ELF-1 (cell line): ENCODE measurements at places on chromosomes 16 and 17.

GRCh38 chr16:77657016-77657415 lies 65.3 kb upstream of the NUDT7 start:
- peak; percentile 53 for DNase-seq

DNA sequence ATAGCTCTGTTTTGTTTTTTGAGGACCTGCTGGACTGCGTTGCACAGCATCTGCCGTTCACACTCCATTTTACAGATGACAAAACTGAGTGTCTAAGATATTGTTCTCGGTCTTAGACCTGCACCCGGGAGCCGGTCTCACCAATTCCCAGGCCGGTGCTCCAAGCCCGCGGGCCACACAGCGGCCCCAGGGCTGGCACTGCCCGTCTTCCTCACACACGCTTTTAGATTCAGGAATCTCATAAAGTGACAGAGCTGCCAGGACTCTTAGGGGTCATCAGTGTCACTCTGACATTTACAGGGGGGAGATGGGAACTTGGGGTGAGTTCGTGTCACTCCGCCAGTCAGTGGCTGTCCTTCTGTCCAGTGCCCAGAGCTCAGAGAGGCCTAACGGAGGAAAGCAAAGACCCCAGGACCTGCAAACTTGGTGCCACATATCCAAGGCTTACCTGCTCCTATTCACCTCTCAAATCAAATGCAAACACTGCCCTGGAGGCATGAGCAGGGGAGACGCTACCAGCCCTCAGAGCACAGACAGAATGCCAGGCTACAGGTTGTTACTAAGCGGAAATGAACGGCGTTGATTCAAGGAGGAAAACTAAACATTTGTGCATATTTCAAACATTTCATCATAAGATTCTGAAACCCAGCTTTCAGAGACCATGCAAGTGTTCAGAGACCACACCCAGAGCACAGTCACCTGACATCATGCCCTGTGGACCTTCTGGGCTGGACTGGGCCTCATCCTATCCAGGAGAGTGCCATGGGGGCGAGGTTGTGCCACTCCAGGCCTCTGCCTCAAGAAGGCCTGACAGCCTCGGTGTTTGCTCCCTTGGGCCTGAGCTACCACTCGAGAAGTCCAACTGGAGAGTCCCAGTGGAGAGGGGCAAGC lies 29.5 kb downstream of the TNFRSF13B start:
- DNase-seq, result no peak

DNA sequence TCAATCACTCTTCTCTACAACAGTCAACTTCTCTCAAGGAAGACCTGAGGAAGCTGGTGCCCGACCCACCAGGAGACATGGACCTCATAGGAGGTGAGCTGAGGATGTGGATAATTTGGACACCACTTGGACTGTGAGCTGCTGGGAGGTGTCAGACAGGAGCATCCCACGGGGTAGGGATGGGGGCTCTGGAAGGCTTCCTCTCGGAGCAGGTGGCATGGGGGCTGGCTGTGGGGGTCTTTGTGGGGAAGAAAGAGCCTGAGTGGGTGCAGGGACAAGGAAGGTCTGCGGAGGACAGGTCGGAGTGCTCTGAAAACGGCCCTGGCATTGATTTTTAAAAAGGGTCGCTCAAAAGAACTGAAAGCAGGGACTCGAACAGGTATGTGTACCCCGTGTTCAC lies 64.0 kb downstream of the TBC1D16 start:
- no peak for DNase-seq

- no peak for DNase-seq
Observed at GRCh38 chr17:48037838-48038323, 284 bp upstream of the COPZ2 start.

DNA sequence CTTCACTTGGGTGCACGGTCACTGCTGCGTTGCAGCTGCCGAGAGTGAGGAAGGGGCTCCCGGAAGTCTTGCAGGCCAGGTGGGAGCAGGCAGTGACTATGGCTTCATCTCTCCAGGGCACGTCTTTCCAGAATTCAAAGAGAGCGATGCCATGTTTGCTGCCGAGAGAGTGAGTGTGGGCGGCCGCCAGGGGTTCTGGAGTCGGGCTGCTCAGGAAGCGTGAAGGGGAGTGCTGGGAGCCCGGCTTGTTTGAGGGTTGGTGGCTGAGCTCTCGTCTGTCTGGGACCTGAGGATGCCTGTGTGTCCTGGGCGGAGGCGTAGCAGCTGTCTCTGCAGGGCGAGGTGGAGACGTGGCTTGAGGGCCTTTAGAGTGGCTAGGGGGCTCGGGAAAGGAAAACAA lies 6.3 kb downstream of the HGS start:
- DNase-seq, result no peak

- no peak for DNase-seq
Observed at GRCh38 chr16:67782567-67783352, 23.6 kb downstream of the RANBP10 start.

DNA sequence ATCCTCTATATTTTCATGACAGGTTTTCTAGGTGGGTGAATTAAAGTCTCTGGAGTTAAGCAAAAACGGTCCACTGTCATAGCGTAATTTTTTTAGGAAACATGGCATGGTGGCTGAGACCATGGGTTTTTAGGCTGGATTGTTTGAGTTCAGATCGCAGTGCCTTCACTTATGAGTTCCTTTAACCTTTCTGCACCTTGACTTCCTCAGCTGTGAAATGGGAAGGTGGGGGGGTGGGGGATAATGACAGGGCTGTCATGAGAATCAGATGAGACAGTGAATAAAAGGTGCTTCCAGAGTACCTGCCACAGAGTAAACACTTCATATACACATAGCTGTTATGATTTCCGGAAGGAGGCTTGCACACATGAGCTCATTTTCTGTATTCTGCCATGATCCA lies 11.8 kb downstream of the PRCD start:
- no peak for DNase-seq

DNA sequence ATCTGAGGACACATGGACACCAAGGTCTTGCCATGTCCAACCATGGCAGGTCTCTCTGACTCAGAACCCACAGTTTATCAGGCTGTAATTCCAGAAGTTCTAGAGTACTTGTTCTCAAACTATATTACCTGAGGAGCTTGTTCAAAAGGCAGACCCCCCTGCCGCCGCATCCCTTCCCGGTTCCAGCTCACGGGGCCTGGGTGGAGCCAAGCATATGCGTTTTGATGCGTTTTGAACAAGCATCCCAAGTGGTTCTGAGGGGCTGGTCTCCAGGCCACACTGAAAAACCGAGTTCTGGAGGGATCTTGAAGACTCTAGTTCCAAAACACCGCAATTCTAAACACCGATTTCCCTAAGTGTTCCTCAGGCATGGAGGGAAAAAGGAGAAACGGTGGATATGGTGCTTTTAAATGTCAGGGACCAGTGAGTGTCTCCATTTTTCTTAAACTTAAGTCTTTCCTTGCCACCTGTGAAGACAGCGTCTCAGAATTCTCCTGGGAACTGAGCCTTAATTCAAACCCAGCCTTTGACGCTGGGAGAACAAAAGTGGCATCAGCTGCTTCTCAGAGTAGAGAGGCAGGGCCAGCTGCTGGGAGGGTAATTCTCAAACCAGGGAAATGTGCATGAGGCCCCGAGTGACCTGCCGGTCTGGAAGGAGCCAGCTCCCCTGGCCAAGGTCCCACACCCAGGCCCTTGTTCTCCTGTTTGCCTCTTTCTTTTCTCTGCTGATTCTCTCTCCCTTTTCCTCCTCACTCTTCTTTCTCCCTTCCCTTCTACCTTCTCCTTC lies 84.4 kb upstream of the PLCG2 start:
- no peak for DNase-seq

GRCh38 chr16:74709441-74709877 lies 8.8 kb upstream of the MLKL start:
- DNase-seq, result peak; percentile 80

DNA sequence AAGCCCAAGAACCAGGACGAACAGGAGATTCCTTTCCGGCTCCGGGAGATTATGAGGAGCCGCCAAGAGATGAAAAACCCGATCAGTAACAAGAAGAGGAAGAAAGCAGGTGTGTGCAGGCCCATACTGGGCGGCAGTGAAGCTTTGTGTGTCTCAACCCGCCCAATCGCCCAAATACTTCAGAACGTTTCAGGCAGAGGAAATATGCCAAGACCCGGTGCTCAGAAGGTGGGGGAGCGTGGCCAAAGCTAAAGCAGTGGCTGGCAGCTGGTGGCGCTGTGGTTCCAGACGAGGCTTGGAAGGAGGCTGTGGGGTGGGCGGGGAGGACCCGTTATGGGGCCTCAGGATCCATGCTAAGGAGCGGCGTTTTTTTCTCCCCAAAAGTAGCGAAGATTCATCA lies 1.2 kb downstream of the CCDC137 start:
- DNase-seq, result peak; percentile 69

DNA sequence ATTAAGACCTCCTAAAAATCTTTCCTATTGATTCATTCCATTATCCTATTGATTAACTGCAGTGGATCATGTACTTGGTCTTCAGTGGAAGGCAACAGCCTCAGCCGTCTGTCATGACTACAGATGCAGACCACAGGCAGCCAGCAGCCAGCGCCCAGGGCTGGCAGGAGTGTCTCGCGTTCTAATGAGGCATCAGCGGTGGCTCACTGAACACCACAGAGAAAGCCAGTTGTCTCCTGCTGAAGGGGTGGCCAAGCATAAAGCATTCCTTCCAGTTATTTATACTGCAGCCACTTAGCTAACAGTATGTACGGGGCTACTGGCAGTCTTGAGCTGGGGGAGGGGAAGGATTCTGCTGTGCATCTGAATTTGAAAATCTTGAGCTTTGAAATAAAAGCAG lies 214.3 kb downstream of the IRX3 start:
- no peak for DNase-seq

DNA sequence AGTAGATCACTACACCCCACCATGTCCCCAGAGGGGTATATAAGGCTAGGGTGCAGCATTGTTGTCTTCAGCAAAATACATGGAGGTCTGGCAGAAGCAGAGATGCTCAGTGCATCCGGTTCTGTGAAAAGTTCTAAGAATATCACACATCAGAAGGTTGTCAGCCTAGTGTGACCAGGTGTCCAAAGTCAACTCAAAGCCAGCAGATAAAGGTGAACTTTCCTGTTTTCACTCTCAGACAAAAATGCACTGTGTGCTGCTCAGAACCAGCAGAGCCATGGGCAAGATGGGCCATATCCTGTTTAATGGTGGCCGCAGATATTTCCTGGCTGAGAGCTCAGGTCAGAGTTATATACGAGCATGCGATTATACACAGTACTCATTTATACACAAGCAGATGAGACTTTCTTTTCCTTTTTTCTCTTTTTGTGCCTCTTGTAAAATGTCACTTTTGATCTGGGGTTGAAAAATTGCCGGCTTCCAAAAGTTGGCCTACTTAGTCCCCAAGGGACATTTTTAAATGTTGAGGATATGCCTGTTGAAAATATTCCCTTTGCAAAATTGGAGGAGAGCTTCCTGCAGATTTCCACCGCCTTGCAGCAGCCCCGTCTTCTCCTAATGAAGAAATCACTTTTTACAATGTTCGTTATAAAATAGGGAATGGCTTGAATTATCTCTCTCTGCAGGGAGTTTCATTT lies 425.6 kb upstream of the SALL1 start:
- DNase-seq, result no peak

- DNase-seq, result no peak
Observed at GRCh38 chr17:35630530-35631148, 43.5 kb downstream of the AP2B1 start.

GRCh38 chr17:29003289-29003688 lies 2.5 kb downstream of the SEZ6 start:
- no peak for DNase-seq

DNA sequence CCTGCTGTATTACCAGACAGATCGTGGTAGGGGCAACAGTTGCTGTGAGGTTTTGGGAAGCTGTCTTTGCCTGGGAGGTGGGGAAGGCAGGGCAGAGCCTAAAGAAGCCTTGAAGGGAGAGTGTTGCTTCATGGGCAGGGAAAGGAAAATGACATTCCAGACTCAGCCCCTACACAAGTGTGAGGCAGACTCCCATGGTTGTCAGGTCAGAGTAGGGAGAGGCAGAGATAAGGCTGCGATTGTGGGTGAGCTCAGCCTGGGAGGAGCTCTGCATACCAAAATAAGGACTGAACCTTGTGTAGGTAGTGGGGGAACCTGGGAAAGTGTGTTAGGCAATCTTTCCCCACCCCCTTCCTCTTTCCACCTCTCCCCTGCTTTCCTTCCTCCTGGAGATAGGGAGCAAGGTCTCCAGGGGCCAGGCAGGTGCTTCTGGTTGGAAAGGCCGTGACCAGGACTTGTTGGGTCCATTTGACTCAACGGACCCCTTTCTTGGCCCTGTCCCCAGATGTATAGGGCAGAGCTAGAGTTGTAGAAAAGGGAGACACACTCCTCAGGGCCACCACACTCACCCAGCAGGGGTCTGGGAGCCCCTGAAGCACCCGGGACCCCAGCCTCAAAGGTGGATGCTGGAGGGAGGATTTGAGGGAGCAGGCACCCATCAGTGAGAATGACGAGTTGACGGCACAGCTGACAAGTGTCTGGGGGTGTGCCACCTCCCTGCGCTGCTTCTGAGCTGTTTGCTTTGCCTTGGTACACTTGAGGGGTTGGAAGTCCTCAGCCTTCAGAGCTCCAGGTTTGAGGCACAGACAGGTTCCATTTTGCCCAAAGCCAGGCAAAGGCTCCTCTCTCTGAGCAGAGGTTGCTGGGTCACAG lies 18.5 kb upstream of the TOB1 start:
- peak; percentile 75 for DNase-seq

DNA sequence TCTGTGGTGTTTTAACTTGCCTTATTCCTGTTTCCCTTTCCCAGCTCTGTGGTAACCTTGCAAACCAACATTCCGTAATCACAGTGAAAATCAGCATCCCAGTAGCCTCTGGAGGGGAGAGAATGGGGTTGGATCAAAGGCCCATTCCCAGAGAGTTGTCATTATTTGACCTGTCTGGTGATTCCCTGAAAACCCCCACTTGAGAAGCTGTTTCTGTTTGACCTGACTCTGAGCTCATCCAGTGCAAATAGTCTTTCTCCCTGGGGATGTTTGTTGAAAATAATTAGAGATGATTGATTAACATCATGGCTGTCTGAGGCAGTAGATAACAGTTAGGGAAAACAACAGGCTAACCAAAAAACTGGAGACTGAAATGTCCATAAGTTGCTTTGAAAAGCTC lies 3.0 kb downstream of the CACNG1 start:
- DNase-seq, result no peak

- no peak for DNase-seq
Observed at GRCh38 chr16:28210264-28210663, 1.5 kb downstream of the XPO6 start.

DNA sequence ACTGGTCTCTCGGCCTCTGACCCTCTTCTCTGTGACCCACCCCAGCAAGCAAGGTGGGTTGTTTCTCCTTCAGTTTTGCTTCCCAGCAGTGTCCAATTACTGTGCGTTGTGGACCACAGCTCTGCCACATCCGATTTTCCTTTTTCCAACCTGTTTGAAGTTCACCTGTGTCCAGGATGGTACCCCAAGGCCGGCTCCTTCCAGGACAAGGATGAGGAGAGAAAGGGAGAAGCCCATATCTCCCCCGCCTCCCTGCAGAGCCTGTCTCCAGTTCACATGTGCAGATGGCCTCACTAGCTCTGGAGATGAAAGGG lies 13.5 kb downstream of the NMRAL1 start:
- no peak for DNase-seq
